Aorta (tissue), 5 donors: ENCODE measurements at places on chromosomes 4 and X. TPM values are rescaled to one million over a fixed set of nuclear protein-coding genes. Genes with fewer than 3 reads are reported as not detected.

DNA sequence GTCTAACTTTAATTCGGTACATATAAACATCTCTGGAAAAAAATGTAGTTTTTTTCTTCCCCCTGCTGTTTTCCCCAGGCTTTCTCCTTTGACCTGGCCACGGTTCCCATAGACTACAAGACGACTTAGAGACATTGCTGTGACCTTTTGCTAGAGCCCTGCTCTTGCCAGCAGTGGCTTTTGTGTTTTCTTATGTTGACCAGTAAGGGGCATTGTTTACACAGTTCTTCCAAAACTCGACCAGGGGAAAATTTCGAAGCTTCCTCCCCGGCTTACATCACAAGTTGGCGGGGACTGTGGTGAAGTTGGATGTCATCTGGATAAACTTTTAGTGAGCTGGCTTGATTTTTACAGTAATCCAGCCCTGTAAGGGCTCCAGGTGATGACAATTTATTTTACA is 9.3 kb downstream of the CCDC160 start:
- DNase-seq: no peak
- no peaks in the 10 kb centered on the region for H3K27me3 ChIP-seq
- H3K36me3 ChIP-seq: no peaks in the 10 kb centered on the region
- H3K27ac ChIP-seq: no peak overlapping the region
- no peaks in the 10 kb centered on the region for H3K4me1 ChIP-seq
- H3K4me3 ChIP-seq: no peak overlapping the region

DNA sequence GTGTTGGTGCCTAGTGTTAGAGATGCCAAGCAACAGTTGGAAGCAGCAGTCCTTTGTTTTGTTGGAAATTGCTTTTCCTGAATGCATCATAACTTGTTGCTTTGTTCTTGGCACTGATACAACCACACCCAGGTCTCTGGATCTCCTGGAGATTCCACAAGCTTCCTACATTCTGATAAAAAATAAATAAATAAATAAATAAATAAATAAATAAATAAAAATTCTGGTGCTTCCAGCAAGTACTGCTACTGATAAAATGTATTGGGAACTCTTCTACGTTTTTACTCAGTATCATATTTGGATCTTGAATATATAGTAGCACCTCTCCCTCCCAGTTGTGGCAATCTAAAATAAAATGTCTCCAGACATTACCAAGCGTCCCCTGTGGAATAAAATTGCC is 62.7 kb upstream of the GRID2 start:
- H3K4me1 ChIP-seq: no peaks in the 10 kb centered on the region
- no peak overlapping the region for H3K4me3 ChIP-seq
- H3K27ac ChIP-seq: no peak overlapping the region
- DNase-seq: no peak
- H3K36me3 ChIP-seq: no peaks in the 10 kb centered on the region

DNA sequence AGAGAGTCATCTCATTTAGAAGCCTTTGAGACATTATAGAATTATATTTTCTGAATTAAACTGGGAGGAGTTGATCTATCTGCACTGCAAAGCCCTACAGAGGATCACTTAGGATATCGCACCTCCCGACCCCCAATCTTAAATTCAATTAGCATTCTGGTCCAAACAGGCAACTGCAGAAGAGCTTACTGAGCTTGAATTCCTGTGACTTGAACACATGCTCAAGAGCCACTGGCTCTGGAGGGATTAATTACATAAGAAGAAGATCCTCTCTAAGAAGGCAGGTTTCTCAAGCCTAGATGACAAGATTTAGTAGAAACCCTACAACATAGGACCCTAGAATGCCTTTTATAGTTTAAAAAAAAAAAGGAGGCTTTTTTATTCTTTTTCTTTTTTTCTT is 548.9 kb downstream of the ARAP2 start:
- H3K4me3 ChIP-seq: no peak overlapping the region
- no peak overlapping the region for H3K27ac ChIP-seq
- no peaks in the 10 kb centered on the region for H3K4me1 ChIP-seq
- DNase-seq: no peak
- no peaks in the 10 kb centered on the region for H3K36me3 ChIP-seq

- no peak for DNase-seq
- no peak overlapping the region for H3K27ac ChIP-seq
- no peaks in the 10 kb centered on the region for H3K4me1 ChIP-seq
- H3K36me3 ChIP-seq: no peaks in the 10 kb centered on the region
Observed at GRCh38 chr4:26779224-26779623, 81.4 kb upstream of the STIM2 start.

DNA sequence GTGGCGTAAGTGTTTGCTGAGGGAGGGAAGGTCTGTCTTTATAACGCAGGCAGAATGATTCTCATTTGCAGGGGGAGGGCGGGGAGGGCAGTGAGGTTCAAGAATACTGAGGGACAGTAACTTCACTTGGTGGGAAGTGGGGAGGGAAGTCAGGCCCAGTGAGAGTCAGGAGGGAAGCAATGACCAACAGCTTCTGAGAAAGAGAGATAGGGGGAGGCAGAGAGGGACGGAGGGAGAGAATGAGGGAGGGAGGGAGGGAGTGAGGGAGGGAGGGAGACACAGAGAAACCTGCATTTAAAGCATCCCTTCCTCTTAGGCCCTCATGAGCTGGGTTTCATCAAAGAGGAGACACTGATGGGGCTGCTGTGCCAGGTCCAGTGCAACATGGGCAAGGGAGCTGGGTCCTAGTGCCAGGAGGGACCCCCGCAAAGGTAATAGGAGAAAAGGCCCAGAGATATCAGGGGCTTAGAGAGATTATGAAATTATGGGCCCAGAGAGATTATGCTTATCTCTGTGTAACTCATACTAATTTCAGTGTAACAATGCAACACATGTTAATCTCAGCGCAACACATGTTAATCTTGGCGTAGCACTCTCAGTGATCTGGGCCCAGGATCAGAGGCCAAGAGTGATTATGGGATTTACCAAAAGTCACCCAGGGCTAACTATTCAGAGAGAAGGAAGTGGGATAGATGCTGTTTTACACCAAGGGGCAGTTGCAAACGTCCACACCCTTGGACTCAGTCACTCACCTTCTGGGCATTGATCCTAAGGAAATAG is 112.1 kb downstream of the DRD5 start:
- no peaks in the 10 kb centered on the region for H3K4me1 ChIP-seq
- H3K27ac ChIP-seq: no peak overlapping the region
- no peaks in the 10 kb centered on the region for H3K27me3 ChIP-seq
- no peak overlapping the region for H3K4me3 ChIP-seq

- no peaks in the 10 kb centered on the region for H3K4me1 ChIP-seq
- no peaks in the 10 kb centered on the region for H3K36me3 ChIP-seq
- H3K4me3 ChIP-seq: no peak overlapping the region
- H3K27me3 ChIP-seq: no peaks in the 10 kb centered on the region
- no peak overlapping the region for H3K27ac ChIP-seq
Observed at GRCh38 chr4:152729466-152729865, 49.7 kb upstream of the TMEM154 start.

DNA sequence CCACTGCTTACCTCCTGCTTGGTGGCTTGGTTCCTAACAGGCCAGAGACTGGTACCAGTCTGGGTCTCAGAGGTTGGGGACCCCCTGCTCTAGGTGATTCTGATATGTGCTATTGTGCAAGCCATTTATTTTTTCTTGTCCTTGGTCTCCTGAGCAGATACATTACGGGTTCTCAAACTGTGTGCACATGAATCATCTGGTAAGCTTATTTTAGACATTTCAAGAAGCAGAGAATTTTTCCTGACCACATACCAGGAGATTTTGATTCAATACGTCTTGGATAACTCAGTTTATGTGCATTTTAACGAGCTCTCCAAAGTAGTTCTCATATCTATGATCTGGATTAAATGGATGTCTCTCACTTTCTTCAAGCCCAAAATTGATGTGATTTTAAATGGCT is 77.2 kb downstream of the FHIP1A start:
- no peaks in the 10 kb centered on the region for H3K27me3 ChIP-seq
- no peak overlapping the region for H3K27ac ChIP-seq
- no peak for DNase-seq
- no peaks in the 10 kb centered on the region for H3K36me3 ChIP-seq

GRCh38 chr4:8504279-8505007 is 63.9 kb downstream of the TRMT44 start:
- no peak overlapping the region for H3K4me3 ChIP-seq
- no peaks in the 10 kb centered on the region for H3K27me3 ChIP-seq
- peaks cover 3% of the 10 kb centered on the region for H3K4me1 ChIP-seq
- no peaks in the 10 kb centered on the region for H3K36me3 ChIP-seq
- no peak overlapping the region for H3K27ac ChIP-seq

- no peaks in the 10 kb centered on the region for H3K36me3 ChIP-seq
- no peak overlapping the region for H3K4me3 ChIP-seq
- no peak overlapping the region for H3K27ac ChIP-seq
- H3K27me3 ChIP-seq: no peaks in the 10 kb centered on the region
- DNase-seq: no peak
- no peaks in the 10 kb centered on the region for H3K4me1 ChIP-seq
Observed at GRCh38 chr4:26622913-26623312, 39.0 kb downstream of the TBC1D19 start.

- H3K4me3 ChIP-seq: no peak overlapping the region
- no peaks in the 10 kb centered on the region for H3K36me3 ChIP-seq
- DNase-seq: no peak
- no peaks in the 10 kb centered on the region for H3K4me1 ChIP-seq
Observed at GRCh38 chr4:75708218-75708691, 16.1 kb upstream of the USO1 start.

- H3K4me1 ChIP-seq: no peaks in the 10 kb centered on the region
- H3K27ac ChIP-seq: no peak overlapping the region
- DNase-seq: no peak
- no peak overlapping the region for H3K4me3 ChIP-seq
- H3K27me3 ChIP-seq: no peaks in the 10 kb centered on the region
Observed at GRCh38 chrX:121455890-121456289, 408.5 kb downstream of the GLUD2 start.

DNA sequence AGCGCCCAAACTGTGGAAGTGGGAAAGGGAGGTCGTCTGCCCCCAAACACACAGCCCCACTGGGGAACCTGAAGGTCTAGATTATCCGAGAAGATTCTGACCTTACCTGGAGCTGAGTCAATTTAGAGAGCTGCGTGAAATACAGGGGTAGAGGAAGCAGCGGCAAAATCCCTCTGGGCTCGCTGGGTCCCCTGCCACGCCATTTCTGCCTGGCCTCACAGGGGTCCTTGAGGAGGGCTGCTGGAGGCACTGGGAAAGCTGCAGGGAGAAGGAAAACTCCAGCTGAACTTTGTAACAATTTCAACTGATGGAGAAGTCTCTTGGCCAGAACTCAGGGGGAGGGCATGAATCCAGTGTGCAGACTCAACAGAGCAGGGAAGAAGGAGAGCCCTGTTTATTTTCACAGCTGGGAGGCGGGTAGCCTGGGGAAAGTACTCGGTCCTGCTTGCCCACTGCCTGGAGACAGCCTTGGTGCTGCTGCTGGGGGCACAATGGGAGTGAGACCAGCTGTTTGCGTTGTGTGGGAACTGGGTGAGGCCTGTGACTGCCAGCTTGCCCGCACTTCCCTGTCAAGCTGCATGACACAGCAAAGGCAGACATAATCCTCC is 93.2 kb upstream of the MAPK10 start:
- peak; percentile 65 for DNase-seq
- H3K4me1 ChIP-seq: peaks cover 3% of the 10 kb centered on the region
- H3K27me3 ChIP-seq: no peaks in the 10 kb centered on the region

The REELD1 gene
- 0.10 TPM for polyA plus RNA-seq

The ALAS2 gene
- not detected for polyA plus RNA-seq

The SHOX gene
- 0.13 TPM for polyA plus RNA-seq

The SYN1 gene
- 0.90 TPM for polyA plus RNA-seq

The ZNF157 gene
- not detected for polyA plus RNA-seq

The ZNF280C gene
- 0.75 TPM for polyA plus RNA-seq

The GIMD1 gene
- 11.8 TPM for polyA plus RNA-seq
